ENCODE measurements at places on chromosomes 7 and 10. TPM values are rescaled to one million over a fixed set of nuclear protein-coding genes. Genes with fewer than 3 reads are reported as not detected.

DNA sequence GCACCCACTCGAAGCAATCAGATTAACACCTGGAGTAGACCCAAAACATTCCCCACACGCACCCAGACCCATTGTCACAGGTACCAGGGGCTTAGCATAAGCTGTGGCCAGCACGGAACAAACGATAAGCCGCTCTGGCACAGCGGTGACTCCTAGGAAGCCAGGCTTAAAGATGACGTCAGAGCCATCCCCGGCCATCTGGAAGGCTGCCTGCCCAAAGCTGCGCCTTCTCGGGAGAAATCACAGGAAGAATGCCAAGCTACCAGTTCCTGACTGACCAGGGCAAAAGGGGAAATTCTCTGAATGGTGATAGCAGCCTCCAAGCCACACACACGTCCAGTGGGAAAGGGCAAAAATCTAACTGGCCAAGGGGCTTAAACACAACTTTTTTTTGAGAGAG lies 13.0 kb upstream of the WIPI2 start:
- no peak for DNase-seq

- DNase-seq: no peak
These were observed 1038.3 kb downstream of the LRMDA start for GRCh38 chr10:76469675-76470074.

DNA sequence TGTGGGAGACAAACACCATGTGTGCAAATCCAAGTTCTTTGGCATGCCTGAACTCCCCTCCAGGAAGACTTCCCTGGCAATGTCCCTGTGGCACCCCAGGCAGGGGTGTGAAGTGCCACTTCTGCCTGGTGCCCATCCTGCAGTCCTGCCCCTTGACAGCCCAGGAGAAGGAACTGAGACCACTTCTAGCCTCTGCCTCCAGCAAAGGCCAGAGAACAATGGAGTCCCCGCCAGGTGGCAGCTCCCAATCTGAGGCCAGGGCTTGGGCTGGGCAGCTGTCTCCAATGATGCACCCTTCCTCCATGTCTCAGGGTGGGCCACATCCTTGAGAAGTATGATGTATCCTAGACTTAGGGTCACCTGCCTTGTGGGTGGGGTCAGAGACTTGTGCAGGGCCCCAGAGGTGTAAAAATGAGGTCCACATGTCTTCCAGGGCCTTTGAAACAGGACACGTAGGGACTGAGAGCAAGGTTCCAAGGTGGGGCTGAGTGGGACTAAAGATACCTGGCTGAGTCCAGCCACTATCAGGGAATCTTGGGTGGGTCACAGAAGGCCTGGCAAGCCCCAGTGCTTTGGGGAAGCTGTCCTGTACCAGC lies 5.5 kb downstream of the FXYD4 start:
- DNase-seq: no peak

GRCh38 chr7:131897016-131897789 lies 340.8 kb upstream of the PODXL start:
- DNase-seq: no peak

DNA sequence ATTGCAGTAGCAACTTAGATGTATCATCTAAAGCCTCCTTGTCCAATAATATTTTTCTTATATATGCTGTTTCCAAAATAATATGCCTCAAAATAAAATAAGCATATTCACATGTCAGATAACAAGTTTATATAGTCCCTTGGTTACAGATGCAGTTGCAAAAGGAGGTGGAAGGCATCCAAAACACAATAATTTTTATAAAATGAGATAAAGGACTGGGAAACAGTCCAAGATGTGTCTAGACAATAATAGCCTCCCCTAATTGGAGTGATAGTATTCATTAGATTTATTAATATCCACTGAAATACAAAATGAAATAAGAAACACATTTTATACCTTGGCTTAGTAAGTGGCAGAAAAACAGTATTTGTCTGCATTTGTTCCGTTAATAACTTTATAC lies 30.3 kb downstream of the BCAP29 start:
- no peak for DNase-seq

DNA sequence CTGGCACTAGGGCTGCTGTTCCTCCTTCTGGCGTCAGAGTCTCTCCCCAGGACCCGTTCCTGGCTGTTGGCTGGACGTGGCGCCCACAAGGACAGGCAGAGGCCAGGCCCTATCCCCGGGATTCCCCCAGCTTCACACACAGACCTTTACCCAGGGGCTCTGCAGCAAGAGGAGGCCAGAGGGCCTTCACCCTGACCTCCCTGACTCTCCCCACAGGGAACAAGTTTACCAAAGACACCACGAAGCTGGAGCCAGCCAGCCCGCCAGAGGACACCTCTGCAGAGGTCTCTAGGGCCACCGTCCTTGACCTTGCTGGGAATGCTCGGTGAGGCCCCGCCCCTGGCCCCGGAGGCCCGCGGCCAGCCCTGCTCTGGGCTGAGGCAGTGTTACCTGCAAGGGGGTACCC lies 82.2 kb downstream of the GTF2IRD1 start:
- no peak for DNase-seq

Gene FKBP6
- 0.40 TPM for polyA plus RNA-seq

- no peak for DNase-seq
These were observed 36.6 kb downstream of the ADRA2A start for GRCh38 chr10:111113238-111113960.

Gene GRID2IP
- 1.2 TPM for polyA plus RNA-seq

- DNase-seq: no peak
These were observed 202.2 kb downstream of the AUTS2 start for GRCh38 chr7:69800495-69800894.

DNA sequence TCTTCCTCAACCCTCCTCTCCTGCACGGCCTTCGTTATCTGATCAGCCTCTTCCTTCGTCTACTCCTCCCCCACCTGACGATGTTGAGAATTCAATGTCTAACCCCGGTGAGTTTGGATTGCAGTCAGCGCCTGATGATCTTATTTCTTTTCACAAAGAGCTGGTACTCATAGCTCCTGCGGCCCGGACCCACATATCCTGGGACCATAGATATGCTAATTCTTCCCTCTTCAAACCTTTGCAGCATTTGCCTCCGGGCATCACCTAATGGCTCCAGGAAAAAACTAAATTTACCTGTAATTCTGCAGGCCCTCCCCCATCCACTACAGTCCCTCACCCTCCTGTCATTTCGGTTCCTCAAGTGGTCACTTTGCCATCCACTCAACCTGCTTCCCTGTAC lies 12.4 kb upstream of the DDC start:
- no peak for DNase-seq

DNA sequence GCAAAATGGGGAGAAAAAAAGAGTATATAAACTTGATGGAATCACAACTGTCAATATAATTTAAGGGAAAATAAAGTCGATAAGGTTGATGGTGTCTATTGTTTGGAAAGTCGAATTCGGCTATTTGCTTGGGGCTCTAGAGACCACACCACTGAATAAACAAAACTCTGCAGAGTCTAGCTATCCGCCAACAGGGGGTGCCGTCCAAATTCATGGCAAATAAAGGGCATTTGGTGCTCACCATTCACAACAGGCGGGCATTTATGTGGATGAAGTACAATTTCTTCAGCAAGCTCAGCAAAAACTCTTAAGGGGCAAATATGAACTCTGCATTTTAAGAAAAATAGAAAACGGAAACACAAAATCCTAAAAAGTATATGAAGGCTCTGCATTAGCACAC lies 23.3 kb downstream of the CD36 start:
- no peak for DNase-seq

Gene FAM131B
- 4.9 TPM for polyA plus RNA-seq

DNA sequence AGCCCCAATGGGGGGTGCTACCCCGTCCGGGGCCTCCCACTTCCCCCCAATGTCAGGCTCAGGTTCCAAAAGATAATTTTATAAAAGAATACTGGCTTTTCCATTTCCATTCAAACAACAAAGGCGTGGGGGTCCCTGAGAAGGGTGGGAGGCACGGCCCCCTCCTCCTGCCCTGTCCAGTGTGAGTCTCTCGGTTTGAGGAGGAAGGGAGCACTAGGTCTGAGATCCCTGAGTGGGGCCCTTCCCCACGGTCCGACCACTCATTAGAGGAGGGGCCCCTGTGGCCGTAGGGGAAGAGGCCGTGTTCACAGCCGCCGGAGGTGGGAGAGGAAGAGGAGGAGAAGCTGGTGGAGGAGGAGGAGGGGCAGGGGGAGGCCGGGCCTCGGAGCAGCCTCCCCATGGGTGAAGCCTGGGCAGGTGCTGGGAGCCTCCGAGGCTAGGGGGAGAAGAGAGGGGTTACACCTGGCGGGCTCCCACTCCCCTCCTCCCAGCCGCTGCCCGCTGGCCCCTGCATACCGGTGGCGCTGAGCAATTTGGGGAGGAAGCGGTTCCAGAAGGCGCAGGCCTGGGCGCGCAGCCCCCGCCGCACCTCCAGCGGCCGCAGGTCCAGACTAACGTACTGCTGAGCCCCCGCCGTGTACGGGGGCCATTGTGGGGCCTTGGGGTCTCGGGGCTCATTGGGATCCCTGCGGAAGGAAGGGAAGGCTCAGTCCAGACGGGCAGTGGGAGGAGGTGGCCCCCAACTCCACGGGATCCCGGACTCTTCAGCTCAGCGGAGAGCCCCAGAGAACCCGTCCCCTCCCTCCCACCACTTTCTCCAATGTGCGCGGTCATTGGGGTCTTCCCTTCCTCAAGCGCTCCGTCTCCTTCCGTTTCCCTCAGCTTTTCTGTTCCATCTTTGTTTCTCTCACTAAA lies 1.4 kb upstream of the UFSP1 start:
- no peak for DNase-seq

DNA sequence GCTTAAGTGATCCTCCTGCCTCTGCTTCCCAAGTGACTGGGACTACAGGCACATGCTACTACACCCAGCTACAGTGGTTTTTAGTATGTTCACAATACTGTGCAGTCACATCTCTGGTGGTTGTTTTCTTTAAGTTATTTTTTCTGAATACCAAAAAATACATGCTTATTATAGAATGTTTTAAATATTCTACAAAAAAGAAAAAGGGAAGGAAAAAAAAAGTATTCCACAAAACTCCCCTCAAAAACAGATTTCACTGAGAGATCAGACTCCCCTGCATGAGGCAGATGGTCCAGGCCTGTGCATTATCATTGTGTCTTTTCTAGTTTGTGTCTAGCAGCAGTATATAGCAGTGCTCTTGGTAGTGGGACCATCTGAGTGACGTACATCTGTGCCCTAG lies 36.8 kb downstream of the OGDH start:
- no peak for DNase-seq

DNA sequence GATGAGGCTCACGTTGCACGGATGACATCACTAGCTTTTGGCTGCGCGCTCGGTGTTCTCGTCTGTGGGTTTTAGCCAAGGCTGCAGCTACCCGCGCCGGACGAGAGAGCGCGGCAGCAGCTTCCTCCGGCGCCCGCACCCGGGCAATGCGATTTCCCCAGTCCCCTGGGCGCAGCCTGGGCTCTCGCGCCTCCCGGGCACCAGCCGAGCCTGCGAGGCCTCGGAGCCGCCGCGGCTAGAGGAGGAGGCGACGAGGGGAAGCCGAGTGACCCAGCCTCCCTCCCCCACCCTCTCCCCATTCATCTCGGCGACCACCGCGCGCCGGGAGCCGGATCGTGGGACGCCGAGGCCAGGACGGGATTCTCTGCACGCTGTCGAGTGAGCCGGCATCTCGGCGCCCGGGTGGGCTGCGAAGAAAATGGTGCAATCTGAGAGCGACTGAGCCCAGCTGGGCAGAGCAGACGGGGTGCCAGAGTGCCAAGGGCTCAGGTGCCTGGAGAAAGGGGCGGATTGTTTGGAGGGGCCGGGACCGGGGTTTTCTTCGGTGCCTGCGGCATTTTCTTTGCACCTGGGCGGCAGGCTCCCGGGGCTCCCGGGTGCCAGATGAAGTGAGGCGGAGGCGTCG lies 1.2 kb upstream of the TMEM178B start:
- DNase-seq: no peak

- no peak for DNase-seq
These were observed 9.1 kb downstream of the BTBD16 start for GRCh38 chr10:122280156-122280555.

- no peak for DNase-seq
These were observed 846 bp downstream of the MRLN start for GRCh38 chr10:59752278-59752940.

Gene PRKCQ
- polyA plus RNA-seq: 16.4 TPM

DNA sequence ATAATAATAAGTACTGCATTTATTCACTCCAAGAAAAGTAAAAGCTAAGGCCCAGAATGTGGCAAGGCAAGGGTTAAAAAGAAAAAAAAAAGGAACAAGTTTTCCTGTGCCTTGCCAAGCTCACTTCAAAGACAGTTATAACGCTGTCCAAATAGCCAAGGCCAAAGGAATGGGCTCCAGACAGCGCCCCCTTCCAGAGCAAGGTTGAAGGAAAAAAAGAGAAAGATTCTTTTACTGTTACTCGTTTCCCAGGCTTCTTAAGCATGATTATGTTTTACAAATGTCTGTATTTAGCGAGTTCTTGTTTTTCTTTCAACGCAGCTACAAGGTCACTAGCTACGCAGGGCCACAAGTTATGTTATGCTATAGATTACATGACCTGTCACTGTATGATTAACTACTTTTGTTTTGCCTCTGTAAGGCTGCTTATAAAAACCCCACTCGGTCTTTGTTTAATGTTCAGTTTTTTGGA lies 9.1 kb upstream of the EIF4H start:
- no peak for DNase-seq

- DNase-seq: no peak
These were observed 85.4 kb downstream of the FAM13C start for GRCh38 chr10:59276919-59277318.

DNA sequence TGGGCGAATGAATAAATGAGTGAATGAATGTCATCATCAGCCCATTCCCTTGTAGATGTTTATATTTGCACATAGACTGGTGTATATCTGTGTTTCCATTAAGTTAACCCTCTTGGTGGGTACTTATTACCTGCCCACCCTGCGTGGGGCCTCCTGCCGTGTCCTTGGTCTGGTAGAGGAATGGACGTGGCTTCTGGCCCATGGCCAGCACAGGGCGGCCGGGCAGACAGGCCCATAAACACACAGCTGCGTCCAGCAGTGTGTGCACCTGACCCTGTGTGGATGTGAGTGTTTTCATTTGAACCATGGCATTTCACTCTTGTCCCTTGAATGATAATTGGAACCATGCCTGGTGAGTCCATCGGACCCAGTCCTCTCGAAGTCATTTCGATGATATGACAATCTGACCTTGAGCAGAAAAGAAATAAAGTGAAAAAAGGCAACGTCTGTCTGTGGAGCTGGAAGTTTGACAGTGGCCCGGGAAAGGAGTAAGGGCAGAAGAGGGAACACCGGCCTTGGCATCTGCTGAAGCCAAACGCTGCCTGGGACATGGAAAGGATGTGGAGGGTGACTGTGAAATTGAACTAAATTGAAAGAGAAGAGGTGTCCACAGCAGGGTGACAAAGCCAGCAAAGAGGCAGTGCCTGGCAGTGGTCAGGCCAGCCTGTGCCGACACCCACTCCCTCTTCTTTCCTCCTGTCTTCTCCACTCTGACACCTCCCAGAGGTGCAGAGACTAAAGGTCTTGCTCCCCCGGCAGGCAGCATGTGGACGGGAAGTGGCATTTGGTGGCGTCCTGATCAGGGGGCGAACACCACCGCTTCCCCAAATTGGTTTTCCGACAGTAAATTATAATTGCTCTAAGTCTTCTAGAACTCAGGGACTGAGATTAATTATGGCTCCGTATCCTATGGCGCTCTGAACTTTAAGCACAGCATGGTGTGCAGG lies 199.0 kb upstream of the ZMIZ1 start:
- no peak for DNase-seq

Measured in left renal pelvis (tissue), 4 donors.